Hematopoietic multipotent progenitor cell treated with erythropoietin and hydrocortisone succinate and interleukin-3 and kit ligand, for 8 days (in vitro differentiated cells): ENCODE measurements at places on chromosomes 12 and 14.

DNA sequence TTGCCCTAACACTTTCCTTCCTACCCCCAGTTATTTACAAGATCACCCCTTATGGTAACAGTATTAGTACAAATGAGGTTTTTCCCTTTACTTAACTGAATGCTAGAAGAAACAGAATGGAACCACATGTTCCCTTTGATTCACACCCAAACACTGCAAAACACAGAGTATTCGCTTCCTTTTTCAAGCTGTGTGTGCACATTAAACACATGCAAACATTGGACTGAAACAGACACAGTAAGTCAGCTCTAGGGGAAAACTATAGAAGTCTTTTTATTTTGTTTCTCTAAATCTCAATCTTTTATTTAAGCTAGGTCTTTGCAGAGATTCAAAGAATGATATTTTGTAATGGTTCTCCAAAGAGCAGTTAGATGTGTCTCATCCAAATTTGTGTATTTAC is 728.5 kb downstream of the DIO2 start:
- DNase-seq: no peak

DNA sequence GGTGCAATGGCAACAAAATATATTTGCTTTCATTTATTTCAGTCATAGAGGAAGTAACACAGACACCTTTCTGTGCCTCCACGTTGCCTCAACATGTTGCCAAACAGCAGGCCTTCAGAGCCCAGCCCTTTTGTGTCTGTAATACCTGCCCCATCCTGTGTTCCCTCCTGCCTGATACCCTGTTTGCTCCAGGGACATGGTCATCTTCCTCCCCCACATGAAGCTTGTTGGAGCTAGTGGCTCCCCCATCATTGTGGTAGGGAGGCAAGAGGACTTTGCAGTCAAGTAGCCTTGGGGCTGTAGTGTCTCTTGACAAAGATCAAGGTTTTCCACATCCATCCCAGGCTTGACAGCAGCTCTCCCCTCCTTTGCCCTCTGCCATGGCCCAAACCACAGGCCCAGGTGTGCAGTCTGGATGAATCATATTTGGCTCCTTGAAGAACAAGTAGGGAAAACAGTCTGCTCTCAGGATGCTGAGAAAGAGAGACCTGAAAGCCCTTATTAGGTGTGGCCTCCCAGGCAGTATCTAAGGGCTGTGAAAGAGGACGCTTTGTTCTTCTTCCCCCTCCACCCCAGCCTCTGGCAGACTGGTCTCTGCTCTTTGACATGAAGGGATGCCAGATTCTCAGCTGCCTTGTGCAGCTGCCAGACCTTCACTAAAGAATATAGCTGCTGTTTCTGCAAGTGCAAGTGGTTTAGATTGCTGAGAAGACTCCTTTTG is 329.0 kb downstream of the C12orf75 start:
- no peak for DNase-seq

DNA sequence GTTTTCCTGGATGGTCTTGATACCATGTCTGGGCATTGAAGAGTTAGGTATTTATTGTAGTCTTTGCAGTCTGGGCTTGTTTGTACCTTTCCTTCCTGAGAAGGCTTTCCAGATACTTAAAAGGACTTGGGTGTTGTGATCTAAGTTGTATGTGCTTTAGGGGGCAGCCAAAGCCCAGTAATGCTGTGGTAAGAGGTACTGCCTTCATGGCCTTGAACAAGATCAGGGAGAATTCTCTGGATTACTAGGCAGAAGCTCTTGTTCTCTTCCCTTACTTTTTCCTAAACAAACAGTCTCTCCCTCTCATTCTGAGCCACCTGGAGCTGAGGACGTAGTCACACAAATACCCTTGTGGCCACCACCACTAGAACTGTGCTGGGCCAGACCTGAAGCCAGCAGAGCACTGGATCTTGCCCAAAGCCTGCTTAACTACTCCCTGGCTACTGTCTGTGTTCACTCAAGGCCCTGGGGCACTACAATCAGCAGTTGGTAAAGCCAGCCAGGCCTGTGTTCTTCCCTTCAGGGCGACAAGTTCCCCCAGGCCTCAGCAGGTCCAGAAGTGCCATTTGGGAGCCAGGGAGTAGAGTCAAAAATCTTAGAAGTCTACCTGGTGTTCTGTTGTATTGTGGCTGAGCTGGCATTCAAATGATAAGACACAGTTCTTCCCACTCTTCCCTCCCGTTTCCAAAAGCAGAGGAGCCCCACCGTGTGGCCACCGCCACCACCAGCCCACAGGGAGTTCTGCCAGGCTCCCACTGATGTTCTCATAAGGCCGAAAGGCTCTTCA is 11.4 kb downstream of the PRORP start:
- DNase-seq: peak; percentile 21

DNA sequence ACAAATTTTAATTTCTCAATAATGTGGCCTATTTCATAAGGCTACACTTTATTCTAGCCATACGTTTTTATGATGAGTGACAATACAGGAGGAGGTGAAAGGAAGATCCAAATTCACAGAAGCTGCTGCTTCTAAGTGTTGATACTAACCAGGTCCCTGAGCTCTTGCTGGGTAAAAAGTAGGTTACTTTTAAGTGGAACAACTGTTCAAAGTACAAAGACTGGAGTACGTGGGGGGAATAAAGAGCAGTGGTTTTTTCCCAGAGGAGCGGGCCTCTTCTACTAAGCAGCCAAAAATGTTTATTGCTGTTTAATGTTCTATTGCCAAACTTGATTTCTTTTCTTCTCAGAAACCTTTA is 301.8 kb downstream of the AEBP2 start:
- no peak for DNase-seq

DNA sequence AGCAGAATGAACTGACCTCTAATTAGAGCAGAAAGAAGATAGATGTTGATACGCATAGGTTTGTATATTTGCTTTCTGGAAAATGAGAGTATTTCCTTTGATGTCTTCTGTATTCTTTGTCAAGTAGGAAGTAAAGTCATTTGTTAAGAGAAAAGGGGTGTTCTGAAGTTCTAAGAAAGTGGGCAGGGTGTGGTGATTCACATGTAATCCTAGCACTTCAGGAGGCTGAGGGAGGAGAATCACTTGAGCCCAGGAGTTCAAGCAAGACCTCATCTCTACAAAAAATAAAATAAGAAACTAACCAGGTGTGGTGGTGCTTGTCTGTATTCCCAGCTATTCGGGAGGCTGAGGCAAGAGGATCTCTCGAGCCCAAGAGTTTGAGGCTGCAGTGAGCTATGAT is 2.8 kb downstream of the RHNO1 start:
- DNase-seq: peak; percentile 88

- DNase-seq: peak; percentile 30
Observed at GRCh38 chr14:31265701-31266398, 58.3 kb upstream of the HECTD1 start.

GRCh38 chr12:53674977-53675700 is 744 bp downstream of the ATP5MC2 start:
- peak; percentile 19 for DNase-seq

GRCh38 chr14:103700753-103701490 is 14.3 kb downstream of the XRCC3 start:
- no peak for DNase-seq

GRCh38 chr14:71169861-71170260 is 262.6 kb downstream of the PCNX1 start:
- DNase-seq: no peak

DNA sequence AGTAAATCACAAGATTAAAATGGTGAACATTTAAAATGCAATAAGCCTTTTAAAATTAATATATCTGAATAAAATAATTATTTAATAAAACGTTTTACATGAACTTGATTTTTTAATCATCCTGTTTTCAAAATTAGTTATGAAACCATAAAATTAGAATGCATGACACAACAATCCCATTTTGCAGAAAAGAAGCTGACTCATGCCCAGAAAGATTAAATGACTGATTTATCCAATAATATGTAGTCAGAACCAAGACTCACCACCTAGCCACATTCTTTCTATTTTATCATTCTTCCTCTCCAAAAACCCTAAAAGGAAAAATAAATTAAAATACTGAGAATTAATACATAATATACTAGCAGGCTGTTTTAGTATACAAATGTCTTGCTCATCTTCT is 83.0 kb upstream of the LGR5 start:
- no peak for DNase-seq

DNA sequence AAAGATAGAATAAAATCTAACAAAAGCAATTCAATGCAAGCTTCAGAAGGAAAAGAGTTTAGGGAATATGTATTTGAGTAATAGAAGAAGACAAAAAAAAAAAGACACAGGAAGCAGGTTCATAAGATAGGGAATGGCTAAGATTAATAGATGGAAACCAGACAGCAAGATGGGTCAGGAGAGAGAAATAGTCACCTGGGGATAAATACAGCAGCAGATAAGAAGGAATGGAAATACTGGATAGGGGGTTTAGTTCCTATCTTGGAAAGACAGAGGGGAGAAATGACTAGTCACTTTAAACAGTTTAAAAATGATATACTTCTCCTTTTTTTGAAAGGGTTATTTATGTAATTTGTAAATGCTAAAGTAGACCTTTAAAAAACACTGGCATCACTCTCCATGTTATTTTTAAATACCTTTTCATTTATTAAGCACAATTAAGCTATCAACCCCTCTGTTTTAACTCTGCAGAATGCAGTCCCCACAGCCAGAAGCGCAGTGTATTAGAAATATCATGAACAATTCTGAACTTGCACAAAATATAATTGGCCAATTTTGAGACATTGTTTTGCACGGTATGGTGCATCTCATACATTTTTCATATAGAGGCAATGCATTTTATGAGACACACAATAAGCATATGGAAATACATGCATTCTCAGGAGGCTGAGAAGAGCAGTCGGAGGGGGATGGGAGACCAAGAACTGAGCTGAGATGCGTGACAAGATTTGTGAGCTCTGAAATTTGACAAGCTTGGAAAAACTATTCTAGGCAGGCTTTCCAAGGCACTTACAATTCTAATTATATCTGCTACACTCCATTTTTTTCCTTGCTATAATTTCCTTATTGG is 303.4 kb upstream of the PRICKLE1 start:
- DNase-seq: no peak

GRCh38 chr14:96803958-96804357 is 6.8 kb downstream of the VRK1 start:
- no peak for DNase-seq

DNA sequence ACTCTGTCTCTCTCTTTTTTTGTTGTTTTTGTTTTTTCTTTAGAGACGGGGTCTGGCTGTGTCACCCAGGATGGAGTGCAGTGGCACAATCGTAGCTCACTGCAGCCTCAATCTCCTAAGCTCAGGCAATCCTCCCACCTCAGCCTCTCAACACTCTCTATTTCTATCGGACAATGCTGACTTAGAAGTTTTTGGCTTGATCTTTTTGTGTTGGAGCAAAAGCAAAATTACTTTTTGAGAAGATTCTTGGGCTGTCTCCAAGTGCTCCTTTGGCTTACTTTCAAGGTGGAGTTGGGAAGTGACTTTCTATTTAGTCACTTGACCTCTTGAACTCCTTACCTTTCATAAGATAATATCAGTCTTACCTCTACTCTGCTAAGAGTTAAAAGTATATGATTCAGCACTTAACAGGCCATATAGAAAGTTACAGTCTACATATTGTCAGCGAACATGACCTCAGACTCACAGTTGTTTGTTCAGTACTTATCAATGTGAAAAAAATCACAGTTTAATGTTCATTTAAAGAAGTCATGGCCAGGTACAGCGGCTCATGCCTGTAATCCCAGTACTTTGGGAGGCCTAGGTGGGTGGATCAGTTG is 15.4 kb upstream of the MIA2 start:
- no peak for DNase-seq

DNA sequence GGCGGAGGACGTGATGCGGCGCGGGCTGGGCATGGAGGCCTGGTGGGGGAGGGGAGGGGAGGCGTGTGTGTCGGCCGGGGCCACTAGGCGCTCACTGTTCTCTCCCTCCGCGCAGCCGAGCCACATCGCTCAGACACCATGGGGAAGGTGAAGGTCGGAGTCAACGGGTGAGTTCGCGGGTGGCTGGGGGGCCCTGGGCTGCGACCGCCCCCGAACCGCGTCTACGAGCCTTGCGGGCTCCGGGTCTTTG is 303 bp downstream of the GAPDH start:
- no peak for DNase-seq

DNA sequence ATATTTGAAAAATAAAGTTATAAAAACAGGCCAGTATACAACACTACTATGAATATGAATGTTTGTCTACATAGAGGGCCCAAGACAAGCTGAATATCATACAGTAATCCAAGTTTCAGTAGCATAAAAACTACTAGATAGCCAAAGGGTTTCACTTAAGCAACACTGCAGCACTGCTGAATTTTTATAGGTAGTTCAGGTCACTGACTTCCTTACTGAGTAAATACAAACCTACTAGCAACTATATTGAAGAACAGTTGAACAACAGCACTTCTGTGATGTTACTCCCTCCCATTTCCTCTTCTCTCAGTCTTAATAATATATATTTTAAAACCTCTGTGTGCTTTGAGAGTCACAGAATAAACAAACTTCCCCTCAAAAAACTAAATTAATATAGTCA is 42.7 kb downstream of the GTF2A1 start:
- no peak for DNase-seq

DNA sequence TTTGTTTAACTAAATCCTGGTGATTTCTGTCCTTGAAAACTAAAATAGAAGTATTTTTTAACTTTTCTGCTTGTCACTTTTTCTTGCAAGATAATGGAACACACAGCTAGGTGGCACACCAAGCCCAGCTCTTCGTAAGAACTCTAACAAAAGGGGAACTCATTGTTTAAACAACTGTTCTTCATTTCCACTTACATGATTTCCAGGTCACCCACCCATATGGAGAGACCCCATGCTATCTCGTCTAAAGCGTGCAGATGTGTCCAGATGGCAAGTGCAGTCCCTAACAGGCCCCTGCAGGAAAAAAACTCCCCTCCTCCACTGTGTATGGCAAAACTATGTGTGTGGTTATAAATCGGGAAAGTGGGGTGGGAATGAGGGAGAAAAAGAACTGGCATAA is 43.3 kb upstream of the NT5DC3 start:
- DNase-seq: peak; percentile 44

DNA sequence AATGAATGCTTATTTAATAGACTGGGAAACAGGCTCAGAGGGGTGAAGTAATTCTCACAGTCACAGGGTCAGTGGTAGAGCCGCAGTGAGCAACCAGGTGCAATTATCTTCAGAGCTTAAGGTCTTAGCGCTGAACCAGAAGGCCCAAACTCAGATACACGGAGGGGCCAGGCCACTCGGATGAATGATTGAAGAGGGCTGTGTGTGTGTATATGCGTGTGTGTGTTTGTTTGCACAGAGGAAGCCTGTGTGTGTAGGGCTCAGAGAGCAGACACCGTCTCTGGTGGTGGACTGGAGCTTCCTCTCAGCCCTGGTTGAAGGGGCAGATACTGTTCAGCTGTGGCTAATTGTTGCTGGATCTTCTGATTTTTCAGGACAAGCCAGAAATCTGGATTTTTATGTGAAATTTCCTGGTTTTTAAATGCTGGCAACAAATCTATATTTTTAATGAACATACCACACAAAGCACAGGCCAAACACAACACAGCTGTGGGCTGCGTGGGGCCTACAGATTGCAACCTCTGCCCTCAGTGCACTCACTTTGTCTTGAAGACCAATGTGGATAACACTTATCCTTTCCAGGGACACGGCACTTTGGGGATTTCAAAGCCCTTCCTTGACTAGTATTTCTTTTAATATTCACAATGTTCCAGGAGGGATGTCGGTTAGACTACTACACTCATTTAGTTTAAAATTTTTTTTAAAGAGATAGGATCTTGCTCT is 94.5 kb upstream of the NRXN3 start:
- DNase-seq: no peak

GRCh38 chr14:103347091-103347815 is 13.2 kb downstream of the EIF5 start:
- no peak for DNase-seq

- no peak for DNase-seq
Observed at GRCh38 chr14:70602254-70602653, 1.8 kb upstream of the MED6 start.
